Stimulated activated CD4-positive, alpha-beta T cell treated with anti-CD3 and anti-CD28 coated beads, Interleukin-15, amount 100 ng/mL, for 24 hours (primary cell): ENCODE measurements at places on chromosomes 5 and 9.
A peak's percentile ranks its signal among the peaks of the same experiment; 100 is the strongest.

DNA sequence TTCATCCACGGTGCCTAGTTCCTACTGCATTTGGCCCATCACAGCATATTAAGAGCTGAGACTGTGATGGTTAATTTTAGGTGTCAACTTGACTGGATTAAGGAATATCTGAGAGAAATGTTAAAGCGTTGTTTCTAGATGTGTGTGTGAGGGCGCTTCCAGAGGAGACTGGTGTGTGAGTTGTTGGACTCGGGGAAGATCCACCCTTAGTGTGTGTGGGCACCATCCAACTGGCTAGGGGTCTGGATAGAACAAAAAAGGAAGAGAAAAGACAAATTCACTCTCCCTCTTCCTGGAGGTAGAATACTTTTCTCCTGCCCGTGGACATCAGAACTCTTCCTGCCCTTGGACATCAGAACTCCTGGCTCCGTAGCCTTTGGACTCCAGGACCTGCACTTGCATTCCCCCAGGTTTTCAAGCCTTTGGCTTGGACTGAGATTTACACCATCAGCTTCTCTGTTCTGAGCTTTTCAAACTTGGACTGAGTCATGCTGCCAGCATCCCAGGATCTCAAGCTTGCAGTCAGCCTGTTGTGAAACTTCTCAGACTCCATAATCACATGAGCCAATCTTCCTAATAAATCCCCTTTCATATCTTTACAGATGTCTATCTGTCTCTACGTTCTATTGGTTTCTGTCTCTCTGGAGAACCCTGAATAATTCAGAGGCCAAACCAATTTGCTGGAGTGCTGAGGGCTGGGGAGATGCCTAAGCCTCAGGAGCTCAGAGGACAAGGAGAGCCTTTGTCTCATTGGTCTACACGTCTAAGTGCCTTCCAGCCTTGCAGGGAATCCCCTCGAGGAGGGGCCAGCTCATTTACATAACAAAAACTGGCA lies 164.5 kb downstream of the DCP2 start:
- DNase-seq, result no peak

DNA sequence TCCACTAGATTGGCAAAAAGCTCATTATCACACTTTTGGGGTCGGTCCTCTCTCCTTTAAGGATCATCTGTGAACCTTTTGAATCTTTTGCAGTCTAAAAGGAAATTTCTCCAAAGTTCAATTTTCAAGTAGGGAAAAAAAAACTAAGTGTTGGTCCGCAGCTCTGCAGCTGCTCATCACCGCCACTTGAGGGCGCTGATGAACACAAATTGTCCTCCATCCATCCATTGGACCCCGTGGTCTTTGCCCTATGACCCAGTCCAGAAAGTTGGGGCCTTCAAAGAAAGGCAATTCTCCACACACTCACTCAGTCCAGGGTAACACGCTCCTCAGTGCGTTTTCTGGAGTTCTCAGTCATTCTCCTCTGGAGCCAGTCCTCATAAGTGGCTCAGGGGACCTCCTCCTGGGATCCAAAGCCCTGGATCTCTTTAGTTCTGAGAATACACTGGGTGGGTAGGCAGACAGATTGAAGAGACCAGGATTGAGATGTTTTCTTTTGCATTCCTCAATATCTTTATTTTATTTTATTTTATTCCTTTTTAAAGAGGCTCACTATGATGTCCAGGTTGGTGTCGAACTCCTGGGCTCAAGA lies 63.6 kb upstream of the SLC28A3 start:
- DNase-seq, result peak; percentile 13

- no peak for DNase-seq
These were observed 9.7 kb downstream of the FAXDC2 start for GRCh38 chr5:154840435-154841272.

DNA sequence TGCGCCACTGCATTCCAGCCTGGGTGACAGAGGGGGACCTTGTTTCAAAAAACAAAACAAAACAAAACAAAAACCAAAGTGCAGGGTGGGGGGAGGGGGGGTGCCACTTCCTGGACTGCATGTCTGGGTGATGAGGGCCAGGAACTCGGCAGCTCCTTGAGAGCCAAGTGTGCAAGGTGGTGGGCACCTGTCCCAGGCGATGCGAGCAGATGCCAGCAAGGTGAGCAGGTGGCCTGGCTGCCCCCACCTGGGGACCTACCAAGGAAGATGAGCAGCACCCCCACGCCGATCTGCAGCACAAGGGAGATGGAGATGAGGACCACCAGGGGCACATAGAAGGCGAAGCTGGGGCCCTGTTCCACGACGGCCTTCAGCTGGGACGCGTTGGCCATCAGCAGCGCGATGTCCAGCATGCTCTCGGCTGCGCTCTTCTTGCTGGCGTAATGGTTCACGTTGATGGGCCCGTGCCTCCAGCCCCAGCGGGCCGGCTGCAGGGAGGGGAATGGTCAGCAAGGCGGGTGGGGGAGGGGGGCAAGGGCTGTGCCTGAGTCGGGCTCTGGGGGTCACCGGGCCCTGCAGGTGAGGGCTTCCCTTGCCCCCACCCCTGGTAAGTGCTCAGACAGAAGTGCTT lies 7.8 kb downstream of the NINJ1 start:
- no peak for DNase-seq

GRCh38 chr5:5252106-5252505 lies 112.0 kb downstream of the ADAMTS16 start:
- DNase-seq, result no peak

GRCh38 chr5:141564216-141564692 lies 54.5 kb downstream of the DIAPH1 start:
- DNase-seq, result peak; percentile 70

DNA sequence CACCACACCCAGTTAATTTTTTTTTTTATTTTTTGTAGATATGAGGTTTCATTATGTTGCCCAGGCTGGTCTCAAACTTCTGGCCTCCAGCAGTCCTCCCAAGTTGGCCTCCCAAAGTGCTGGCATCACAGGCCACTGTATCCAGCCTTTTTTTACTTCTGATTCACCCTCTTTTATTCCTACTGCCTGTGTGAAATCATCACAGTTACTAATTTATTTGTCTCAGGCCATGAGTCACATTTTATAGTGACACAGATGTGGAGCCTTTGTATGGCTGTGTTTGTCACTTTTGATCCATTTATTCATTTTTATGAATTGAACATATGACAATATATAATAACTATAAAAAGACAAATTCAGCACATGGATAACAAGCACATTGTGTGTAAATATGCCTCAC lies 67.1 kb upstream of the SNX2 start:
- DNase-seq, result no peak

DNA sequence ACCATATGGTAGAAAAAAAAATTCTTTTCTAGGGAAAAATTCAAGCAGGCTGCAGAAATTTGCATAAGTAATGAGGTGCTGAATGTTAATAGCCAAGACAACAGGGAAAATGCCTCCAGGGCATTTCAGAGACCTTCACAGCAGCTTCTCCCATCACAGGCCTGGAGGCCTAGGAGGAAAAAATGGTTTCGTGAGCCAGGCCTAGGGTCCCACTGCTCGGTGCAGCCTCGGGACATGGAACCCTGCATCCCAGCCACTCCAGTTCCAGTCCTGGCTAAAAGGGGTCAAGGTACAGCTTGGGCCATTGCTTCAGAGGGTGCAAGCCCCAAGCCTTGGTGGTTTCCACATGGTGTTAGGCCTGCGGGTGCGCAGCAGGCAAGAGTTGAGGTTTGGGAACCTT lies 436.0 kb upstream of the SMC2 start:
- DNase-seq, result no peak

DNA sequence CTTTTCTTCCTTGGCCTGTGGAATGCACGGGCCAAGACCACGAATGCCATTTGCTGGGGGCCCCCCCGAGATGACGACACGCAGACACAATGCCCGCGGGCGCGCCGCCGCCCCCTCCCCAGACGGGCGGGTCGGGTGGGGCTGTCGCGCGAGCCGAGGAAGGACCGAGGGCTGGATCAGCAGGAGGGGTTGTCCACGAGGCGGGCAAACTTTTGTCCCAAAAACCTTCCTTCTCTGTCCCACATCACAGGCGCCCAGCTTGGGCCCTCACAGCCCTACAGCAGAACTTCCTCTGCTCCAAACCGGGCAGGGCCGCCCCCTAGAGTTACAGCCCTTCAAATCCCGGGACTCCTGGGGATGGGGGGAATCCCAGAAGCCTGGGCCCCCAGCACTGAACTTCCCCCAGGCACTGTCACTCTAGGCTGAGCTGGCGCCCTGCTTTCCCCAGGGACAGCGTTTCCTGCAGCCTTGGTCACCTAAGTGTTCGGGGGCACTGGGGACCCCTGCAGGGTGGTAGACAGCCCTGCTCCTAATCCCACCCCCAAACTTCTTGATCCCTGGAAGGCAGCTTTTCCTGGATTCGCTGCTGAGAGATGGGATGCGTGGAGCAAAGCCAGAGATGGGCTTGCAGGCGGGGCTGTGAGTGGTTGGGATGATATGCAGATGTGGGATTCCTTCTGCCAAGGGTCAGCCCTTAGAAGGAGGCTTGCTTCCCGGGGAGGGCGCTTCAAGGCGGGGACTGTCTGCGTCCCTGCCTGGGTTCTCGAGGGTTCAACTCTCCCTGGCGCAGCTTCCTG lies 980 bp downstream of the COL5A1 start:
- no peak for DNase-seq

GRCh38 chr5:99315413-99316183 lies 386.8 kb upstream of the CHD1 start:
- DNase-seq, result no peak

DNA sequence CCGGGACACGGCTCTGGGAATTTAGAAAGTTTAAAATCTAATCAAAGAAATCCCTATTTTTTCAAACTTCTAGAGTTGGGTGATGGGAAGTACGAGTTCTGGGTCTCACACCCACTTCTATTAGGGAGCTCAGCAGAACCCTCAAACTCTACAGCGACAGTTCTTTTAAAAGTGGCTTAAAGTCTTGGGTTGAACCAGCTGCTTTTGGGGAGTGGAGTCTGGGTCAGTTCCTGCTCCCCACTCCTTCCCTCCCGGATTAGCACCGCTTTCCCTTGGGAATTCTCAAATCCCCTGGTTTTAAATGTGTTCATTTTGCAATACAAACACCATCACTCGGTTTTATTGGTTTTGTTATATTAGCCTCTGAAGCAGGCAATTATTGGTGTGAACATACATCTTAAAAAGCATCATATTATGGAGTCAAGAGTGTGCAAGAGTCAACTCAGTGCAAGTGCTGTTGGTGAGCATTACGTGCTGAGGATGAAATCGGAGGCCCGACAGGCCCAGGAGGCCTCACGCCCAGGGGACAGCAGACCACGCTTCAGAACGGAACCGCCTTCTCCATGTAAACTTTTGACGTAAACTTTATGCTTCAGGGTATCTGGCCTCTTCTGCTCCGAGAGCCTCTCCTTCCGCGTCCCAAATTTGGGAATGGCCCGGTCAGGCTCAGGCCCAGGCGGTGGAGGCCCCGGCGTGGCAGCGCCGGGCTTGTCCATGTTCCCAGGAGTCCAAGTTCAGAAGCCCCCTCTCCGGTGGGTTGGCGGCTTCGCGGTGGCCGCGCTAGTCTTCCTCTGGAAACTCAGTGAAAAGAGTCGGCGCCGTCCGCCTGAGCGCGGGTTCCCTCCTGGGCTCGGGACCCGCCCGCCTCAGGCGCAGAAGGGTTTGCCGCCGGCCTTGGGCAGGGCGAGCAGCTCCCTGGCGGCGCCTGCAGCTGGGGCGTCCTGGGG lies 5.3 kb downstream of the IRX4 start:
- DNase-seq, result no peak

- DNase-seq, result no peak
These were observed 1048.6 kb upstream of the SEMA6A start for GRCh38 chr5:117623042-117623805.

GRCh38 chr9:98551511-98552286 lies 157.0 kb downstream of the GABBR2 start:
- no peak for DNase-seq

DNA sequence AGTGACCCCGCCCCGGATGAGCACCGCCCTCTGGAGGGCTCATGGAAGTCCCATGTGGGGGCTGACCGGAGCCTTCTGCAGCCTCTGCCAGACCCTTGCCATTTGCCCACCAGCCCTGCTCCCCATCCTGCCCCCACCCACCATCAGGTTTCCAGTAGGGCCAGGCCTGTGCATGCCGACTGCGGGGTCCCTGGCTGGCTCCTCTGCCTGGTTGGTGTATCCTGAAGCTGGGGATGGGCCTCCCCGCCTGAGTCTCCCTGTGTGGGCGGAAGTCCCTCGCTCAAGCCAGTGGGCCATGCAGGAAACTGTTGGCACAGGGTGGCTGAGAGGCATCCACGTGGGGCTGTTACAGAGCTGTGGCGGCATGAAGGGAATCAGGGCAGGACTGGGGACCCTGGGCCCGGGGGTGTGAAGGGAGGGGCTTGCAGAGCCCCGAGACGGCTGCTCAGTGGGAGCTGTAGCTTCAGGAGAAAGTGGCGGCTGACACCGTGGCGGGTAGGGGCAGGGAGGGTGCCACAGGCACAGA lies 88.7 kb downstream of the RXRA start:
- no peak for DNase-seq

DNA sequence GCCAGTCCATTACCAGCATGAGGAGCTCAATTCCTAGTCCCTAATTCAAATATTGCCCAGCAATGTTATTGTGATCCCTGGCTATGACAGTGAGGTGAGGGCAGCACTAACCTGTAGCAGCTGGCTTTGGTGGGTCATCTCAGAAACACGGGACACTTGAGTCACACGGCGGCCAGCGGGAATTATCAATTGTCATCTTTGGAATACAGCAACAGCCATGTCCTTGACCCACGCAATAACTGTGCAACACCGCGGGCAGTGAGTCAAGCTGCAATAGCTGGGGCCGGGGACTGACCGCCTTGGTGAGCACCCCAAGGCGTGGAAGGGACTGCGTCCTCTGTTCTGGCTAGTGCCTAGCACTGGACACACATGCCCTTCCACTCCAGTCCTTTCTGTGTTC lies 62.5 kb upstream of the ALDH1B1 start:
- DNase-seq, result no peak

DNA sequence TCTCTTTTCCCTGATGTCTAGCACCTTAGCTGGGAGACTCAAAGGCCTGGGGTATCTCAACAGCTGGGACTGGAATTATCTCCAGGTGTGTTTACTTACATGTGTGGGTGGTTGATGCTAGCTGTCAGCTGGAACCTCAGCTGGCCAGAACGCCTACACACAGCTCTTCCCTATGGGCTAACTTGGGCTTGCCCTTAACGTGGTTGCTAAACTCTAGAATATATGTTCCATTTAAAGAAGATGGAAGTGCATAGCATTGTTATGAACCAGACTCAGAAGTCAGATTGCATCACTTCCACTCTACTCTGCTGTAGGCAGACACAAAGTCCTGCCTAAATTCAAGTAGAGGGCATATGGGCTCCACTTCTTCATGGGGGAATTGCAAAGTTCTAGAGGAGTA lies 29.3 kb downstream of the SGCD start:
- no peak for DNase-seq
